Epithelial cell of esophagus (primary cell): ENCODE measurements at places on chromosomes 6 and 20.

GRCh38 chr6:16201706-16202105 lies 36.7 kb upstream of the GMPR start:
- no peak for DNase-seq

DNA sequence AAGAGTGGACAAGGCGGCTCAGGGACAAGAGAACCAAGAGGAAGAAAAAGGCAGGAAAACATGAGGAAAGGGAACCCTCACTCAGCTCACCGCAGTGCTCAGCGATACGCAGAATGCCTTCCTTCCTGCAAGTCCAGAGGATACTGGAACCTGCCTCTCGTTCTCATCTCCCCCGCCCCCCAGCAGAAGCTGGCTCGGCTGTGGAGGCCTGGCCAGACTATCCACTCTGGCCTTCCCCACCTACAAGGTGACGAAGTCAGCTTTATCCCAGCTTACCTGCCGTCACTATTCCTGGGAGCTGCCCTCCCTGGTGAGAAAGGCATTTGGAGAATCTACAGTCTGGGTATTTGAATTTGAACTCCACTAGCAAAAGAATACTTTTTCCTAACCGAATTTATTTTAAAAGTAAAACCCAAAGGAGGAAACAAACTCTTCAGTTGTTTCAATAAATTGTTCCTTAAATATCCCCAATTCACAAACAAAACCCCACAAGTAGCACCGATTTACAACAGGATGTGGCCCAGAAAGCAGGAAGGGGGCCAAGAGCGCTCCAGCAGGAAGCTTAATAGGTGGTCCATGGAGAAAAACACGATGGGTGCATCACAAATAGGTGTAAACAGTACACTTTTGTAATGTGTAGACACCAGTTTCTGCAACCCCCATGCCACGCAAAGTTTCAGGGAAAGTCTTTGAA lies 2.1 kb upstream of the DIDO1 start:
- DNase-seq = no peak

- DNase-seq = peak; percentile 48
Observed at GRCh38 chr20:4949833-4950178, 51.5 kb downstream of the SLC23A2 start.

DNA sequence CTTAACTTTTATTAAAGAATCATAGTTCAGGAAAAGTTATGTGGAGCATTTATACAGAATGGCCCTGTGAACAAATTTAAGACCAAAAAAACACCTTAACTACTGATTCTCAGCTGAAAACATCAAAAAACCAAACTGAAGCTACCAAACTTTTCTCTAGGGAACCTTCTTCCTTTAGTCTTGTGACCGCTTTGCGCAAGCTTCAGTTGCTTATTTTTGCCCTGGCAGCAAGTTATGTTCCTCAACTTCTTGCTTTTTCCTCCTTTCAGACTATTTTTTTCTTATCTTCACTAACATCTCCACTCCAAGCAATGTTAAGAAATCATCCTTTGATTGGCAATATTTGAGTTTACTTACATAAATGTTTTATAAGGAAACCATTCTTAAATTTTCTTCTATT lies 100.1 kb downstream of the MYB start:
- no peak for DNase-seq

GRCh38 chr6:43773050-43773979 lies 3.3 kb downstream of the VEGFA start:
- DNase-seq = peak; percentile 76

DNA sequence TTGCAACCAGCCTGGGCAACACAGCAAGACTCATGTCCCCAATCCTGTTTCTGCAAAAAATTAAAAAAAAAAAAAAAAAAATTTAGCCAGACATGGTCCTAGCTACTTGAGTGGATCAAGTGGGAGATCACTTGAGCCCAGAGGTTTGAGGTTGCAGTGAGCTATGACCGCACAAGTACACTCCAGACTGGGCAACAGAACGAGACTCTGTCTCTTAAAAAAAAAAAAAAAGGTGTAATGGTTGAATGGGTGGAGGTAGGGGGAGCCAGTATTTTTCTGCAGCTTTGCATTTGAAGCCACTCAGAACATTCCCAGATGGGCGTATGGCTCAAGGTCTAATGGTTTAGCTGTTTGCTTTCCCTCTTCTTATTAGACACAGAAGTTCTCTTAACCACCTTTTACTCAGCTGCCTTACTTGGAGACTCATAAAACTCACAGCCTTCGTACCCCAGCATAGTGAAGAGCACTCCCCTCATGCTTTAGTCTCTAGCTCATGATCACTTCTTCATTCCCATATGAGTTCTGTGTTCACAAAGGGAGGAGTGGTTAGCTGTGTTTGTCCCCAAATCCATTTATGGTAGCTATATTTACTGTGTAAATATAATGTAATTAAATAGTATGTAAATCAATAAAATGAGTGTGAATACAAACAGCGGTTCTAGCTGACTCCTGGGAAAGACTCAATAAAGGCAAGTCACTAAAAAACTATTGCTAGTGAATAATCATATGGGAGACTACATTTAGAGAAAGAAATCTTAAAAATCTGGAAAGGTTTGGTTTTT lies 9.0 kb downstream of the FKBP1A start:
- no peak for DNase-seq

DNA sequence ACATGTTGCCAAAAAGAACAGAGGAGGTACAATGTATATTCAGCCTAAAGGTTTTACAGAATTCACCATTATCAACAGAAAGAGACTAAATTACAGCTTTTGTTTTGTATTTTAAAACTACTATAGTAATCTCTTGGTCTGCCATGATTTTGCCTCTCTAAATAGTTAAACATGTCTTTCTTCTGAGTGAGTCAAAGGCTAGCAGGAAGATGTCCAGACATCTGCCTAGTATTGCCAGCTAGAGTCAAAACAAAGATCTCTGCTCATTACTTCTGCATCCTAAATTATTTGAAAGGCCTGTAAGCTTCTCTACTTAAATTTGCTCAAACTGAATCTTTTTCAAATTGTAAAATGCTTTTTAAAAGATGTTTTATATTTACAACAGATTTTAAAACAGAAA lies 8.8 kb downstream of the ASF1A start:
- peak; percentile 34 for DNase-seq

GRCh38 chr20:50794181-50794845 lies 548 bp upstream of the BCAS4 start:
- DNase-seq = no peak

DNA sequence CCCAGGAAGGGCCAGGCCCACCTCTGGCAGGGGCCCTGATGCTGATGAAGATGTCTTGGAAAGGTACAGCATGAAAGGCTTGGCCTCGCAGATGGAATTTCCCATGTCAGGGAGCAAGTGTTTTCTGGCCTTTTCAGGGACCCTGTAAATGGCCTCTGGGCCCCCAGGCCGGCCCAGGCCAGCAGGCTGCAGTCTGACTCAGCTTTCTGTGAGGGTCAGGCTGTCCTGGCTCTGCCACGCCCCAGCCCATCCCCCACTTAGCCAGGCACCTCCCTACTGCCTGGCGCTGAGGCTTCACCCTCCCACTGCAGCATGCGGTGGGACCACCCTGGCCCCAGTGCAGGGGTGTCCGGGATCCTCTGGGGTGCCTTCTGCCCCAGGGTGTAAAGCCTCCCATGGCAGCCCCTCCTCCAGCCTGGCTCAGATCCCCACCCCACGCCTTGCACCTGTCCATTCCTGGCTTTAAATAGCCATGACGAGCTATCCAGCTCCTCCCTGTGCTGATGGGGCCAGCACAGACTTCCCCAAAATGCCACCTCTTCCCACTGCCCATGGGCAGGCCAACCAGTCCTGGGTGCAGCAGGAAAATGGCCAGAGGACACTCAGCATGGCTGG lies 35.6 kb upstream of the GATA5 start:
- no peak for DNase-seq

- no peak for DNase-seq
Observed at GRCh38 chr20:17023806-17024205, 203.0 kb upstream of the PCSK2 start.

DNA sequence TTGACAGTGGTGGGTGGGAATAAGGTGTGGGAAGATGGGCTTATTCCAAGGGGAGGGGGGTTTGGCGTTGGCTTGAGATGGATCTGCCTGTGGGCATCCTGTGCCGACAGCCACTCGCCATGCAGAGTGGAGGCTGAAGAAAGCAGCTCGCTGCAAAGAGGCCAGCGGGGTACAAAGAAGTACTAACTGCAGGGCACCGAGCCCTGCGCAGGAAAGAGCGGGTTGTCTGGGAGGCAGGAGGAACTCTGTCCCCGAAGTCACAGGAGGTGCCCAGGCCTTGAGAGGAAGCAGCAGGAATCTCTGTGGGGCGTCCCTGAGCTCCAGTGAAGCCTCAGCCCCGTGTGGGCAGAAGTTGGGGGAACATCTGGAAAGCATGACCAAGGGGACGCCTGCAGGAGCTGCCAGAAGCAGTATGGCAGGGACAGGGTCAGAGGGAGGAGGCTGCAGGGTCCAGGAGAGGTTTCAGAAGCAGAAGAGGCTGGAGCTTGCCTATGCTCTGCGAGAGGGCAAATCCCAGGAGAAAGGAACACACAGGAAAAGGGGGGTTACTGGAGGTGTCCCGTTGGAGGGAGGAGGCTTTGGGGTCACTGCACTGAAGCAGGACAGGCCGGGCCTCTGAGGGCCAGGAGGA lies 77.2 kb downstream of the THBS2 start:
- DNase-seq = no peak

- peak; percentile 19 for DNase-seq
Observed at GRCh38 chr20:56222945-56223344, 25.6 kb upstream of the MC3R start.

- peak; percentile 76 for DNase-seq
Observed at GRCh38 chr20:35306931-35307517, 14.8 kb upstream of the FAM83C start.

DNA sequence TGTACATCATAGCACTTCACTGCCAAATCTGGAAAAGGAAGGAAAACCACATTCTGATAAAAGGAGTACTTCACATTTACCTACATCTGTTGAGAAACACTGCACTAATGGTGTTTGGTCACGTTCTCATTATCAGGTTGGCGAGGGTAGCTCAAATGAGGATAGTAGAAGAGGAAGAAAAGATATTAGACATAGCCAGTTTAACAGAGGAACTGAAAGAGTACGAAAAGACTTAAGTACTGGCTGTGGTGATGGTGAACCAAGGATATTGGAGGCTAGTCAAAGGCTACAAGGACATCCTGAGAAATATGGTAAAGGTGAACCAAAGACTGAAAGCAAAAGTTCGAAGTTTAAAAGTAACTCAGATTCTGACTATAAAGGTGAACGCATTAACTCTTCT lies 32.0 kb upstream of the GJA10 start:
- DNase-seq = no peak

GRCh38 chr6:134549854-134550253 lies 231.9 kb upstream of the SGK1 start:
- no peak for DNase-seq

DNA sequence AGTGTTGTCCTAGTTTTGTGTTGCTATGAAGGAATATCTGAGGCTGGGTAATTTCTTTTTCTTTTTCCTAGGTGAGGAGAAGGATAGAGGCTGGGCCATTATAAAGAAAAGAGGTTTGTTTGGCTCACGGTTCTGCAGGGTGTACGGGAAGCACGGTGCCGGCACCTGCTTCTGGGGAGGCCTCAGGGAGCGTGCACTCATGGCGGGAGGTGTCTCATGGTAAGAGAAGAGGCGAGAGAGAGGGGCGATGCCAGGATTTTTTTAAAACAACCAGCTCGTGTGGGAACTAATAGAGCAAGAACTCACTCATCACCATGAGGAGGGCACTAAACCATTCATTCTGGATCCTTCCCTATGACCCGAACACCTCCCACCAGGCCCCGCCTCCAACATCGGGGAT lies 14.2 kb upstream of the NPBWR2 start:
- no peak for DNase-seq

GRCh38 chr20:21522481-21523280 lies 8.8 kb upstream of the NKX2-2 start:
- no peak for DNase-seq

DNA sequence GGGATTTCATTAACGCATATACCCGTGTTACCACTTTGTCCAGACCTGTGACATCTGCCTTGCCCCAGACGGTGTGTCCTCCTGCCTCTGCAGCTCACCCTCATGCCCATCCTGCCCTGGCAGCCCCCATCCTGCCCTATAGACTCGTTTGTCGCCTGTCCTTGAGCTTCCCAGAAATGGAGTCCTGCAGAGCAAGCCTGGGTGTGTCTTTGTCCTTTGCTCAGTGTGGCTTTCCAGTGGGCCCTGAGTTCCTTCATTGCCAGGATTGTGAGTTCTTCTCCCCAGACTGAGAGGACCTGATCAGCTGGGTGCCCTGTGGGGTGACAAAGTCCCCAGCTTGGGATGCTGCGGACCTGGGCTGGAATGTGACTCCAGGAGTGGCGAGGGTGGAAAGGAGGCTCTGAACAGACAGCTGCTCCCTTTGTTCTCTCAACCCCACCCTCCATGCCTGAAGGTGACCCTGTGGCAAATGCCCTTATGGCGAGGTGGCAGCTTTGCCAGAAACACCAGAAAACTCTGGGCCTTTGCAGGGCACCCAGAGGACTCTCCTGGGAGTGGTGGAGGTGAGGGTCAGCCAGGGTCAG lies 2.4 kb upstream of the CST3 start:
- no peak for DNase-seq

DNA sequence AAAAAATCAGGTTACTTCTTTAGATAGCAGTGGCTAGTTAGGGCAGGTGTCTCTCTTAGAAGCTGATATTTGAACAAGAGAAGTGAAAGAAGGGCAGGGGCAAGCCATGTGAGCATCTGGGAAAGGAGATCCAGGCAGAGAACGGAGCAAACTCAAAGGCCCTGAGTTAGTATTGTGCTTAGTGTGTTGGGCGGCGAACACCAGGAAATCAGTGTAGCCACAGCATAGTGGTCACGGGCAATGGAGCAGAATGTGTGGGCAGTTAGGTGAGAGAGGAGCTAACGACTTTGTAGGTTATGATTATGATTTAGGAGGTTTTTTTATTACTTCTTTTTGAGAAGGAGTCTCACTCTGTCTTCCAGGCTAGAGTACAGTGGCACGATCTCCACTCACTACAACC lies 229.3 kb downstream of the TMEM242 start:
- DNase-seq = no peak

- DNase-seq = peak; percentile 70
Observed at GRCh38 chr6:155645325-155645724, 189.7 kb upstream of the NOX3 start.

DNA sequence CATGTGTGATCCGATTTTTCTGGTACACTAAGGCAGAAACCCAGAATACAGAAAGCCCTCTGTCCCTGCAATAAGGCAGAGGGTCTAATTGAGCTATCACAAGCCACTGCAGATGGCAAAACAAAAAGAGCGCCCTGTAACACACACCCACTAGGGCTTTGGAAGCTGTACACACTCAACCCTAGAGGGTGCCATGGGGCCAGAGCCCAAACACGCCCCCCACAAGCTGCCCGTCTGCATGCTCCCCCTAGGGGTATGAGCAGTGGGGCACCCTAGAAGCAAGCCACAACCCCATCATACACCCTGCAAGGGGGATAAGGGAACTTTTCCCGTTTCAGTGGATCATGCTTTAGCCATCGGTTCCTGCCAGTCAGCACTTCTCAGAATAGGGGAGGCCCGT lies 62.2 kb upstream of the PDE10A start:
- no peak for DNase-seq

- peak; percentile 16 for DNase-seq
Observed at GRCh38 chr6:27494987-27495385, 22.1 kb upstream of the ZNF184 start.

- no peak for DNase-seq
Observed at GRCh38 chr6:53925891-53926290, 131.1 kb downstream of the LRRC1 start.

GRCh38 chr20:59385480-59385879 lies 85.1 kb downstream of the EDN3 start:
- DNase-seq = no peak
